ENCODE measurements at places on chromosomes 12 and 14.
A peak's percentile ranks its signal among the peaks of the same experiment; 100 is the strongest.

DNA sequence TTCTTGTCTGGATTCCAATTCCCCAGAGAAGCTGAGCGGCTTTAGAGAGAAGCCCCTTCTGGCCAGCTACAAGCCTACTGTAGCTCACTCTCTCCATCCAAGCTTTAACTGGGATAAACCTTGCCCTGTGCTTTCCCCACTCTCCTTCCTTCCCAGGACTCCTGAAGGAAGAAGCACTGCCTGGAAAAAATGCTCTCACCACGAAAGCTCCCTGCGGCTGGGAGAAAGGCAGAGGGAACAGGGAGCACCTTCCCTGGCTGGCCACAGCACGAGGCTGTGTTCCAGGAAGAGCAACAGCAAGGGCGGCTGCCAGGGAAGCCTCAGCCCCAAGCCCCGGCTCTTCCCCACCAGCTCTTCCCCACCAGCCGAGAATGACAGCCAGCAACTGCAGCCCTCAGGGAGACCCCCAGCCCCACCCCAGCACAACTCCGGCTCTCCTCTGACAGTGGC lies 40.8 kb upstream of the PNMA1 start:
- DNase-seq: peak; percentile 32

DNA sequence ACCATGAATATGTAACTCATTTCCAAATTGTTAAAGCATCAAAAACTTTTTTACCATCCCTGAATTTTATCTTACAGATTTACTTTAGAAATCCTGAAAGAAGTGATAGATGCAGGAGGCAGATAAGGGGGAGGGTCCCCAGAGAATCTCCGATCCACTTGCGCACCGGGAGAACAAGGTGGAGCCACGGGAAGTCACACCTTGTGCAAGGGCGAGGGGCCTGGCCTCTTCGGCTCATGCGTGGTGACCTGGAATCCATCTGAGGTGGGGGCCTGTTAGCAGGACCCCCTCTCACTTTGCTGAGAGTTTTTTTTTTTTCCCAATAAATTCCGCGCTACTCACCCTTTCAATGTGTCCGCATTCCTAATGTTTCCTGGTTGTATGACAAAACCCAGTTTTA lies 80.2 kb upstream of the CDKN3 start:
- no peak for DNase-seq

DNA sequence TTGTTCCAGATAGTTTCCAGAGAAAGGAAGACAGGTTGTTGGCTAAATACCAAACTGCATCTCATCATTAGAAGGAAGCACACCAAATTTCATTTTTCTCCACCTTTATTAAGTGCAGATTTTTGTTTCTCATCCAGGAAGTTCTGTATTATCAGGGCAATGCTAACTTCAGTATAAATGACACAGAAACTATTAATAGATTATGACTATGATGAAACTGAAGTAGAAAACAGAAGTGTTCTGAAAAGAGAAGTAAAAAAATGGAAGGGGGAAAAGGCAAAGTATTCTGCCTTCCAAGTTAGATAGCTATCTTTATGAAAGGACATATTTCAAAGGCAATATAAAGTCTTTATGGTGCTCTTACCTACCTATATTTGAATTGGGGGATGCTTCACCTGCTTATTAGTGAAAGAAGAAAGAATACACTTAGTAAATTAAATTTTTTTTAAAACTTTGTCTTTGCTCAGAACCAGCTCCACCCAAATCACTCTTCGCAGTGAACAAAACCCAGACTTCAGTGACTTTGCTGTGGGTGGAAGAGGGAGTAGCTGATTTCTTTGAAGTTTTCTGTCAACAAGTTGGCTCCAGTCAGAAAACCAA lies 223.9 kb downstream of the PTPRO start:
- DNase-seq: no peak

GRCh38 chr14:100638211-100638855 lies 51.1 kb upstream of the BEGAIN start:
- no peak for DNase-seq

DNA sequence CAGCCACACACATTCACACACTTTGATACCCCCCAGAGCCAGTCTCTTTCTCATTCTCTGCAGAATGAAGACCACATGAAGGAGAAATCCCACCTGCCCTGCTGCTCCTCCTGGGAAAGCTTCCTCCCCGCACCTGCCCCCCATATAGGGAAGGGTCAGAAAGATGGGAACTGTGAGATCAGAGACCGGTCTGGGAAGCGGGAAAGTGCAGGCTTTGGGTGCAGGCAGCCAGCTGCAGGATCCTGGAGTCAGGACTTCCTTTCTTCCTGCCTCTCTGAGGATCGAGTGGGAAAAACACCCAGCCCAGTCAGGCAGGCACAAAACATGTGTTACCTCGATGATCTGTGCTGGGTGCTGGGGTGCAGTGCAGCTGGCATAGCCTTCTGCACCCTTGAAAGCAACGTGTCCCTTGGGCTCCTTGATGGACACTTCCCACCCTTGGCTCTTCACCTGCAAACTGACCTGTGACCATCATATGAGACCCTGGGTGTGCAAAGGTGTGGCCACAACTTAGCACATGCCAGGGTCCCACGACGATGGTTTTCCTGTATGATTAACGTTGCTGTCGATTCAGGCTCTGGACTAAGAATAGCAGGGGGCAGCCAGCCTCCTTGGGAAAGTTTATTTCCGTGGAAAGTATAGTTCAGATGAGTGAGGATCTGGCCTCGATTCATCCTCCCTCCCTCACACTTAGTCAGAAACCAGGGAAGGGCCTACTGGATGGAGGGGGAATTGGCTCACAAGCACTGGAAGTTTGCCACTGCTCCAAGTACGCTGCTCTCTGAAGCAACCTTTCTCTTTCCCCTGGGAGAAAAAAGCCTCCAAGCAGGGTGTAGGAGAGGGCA lies 105.4 kb upstream of the MED13L start:
- no peak for DNase-seq

- no peak for DNase-seq
Observed at GRCh38 chr12:76519538-76519937, 40.0 kb downstream of the OSBPL8 start.

DNA sequence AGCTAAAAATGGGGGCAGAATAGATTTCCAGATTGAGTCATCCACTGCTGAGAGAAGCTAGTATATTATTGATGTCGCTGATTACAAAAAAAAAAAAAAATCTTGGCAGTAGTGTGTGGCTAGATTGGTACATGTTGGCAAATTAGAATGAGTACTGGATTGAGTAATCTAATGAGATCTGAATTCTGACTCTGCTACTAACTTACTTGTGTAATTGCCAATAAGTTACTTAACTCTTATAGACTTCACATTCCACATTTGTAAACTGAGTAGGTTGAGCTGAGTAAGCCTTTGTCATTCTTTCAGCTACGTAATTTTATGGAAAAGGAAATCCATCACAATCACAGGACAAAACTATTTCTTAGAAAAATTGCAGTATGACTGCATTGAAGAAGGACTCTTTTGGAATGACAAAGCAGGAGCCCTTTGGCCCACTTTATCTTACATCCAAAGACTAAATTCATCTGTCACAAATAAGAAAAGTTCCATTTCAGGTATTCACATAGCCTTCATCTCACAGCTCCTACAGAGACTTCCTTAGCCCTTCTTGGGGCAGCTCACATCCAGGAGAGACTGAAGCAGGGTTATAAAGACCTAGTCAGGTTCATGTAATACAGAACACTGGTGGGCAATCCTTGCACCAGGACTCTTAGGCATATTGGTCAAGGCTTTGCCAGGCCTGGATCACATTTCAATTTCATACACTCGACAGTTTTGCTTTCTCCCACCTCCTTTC lies 197.3 kb upstream of the CPNE8 start:
- no peak for DNase-seq

GRCh38 chr12:33314223-33314622 lies 125.4 kb downstream of the SYT10 start:
- DNase-seq: no peak

DNA sequence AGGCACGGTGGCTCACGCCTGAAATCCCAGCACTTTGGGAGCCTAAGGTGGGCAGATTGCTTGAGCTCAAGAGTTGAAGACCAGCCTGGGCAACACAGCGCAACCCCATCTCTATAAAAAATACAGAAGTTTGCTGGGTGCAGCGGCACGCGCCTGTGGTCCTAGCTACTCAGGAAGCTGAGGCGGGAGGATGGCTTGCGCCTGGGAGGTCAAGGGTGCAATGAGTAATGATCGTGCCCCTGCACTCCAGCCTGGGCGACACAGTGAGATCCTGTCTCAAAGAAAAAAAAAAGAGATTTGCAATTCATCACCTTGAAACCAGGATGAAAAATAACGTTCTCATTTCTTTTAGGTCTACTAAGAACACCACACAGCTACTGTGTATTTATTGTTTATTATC lies 4.0 kb downstream of the STX2 start:
- DNase-seq: no peak

DNA sequence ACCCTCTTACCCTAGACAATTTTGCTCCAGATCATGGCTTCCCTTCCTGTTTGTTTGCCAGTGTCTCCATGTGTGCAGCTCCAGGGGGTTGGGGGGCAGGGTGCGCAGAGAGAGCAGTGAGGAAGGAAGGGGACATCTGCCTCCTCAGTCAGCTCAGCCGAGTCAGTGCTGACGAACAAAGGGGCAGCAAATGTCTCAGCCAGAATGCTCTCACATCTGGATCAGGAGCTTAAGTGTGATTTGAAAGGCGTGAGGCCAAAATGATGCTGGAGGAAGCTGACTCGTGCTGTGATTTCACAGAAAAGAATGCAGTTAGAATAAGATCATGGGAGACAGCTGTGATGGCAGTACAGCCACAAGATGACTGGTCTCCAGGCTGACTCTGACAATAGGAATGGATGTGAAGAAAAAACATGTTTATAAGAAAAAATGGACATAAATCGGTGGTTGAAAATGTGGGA lies 27.1 kb upstream of the CDK17 start:
- no peak for DNase-seq

DNA sequence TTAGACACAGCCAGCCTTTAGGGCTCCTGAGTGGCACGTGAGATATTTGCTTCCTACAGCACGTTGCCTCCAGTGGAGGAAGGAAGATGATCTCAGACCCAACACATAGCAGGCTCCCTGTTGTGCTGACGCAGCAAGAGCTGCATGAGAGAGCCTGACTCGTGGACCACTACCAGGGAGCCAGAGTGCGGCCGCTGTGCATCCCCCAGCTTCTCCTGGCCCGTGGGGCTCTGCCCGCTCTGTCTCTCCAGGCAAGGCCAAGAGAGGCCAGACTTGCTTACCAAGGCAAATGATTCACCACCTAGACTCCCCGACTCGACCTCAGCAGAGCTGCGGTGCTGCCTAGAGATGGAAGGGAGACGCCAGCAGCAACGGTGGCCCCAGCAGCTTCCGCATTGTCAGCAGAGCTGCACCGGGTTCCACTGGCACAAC lies 37.5 kb downstream of the MAP3K9 start:
- no peak for DNase-seq

Measured in substantia nigra (tissue), 51 donors.